ENCODE measurements at places on chromosomes 1 and 21.

- DNase-seq = no peak
These were observed 16.9 kb downstream of the SLC35A3 start for GRCh38 chr1:99986656-99987225.

DNA sequence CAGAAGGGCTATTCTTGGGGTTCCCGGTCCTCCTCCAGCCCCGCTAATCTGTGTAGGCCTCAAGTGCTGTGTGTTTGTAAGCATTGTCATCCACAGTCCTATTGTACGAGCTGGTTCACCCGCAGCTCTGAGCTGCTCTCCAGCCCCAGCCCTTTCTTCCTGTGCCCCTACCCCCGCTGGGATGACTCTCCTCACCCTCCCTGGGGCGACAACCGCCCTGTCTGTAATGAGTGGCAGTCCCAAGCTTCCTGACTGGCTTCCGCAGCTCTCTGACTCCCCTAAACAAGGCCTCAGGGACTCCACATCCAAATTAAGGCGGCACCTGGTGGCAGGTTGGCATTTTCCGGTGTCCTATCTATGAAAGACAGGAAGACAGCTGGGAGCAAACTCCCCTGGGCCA, 45.8 kb downstream of the TFF3 start:
- no peak for DNase-seq

DNA sequence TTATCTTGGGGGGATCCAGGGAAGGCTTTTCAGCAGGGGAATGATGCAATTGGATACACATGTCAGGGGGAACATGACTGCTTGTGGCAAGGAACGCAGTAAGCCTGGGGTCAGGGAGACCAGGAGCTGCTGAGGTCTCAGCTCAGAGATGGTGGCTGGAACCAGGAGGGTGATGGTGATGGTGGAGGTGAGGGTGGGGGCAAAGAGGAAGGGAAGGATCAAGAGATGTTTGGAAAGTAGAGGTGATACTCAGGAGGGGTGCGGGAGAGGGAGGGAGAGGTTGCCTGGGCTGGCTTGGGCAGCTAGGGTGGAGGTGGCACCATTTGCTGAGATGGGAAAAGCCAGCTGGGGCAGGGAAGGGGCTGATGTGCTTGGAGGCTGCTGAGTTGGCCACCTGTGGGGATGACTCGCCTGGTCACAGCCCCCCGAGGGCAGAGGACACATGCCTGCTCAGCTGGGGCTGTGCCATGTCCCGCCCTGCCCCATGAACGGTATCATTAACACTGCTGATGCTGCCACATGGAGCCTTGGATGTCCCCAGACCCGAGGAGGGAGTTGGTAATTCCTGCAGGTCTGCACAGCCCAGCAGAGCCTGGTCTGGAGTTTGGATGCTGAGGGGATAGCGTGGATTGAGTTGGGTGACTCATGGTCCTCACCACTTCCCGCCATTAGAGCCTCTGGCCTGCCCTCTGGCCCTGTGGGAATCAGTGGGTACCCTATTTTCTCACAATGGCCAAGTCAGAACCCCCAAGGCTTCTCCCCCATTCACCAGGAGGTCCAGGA, 6.3 kb upstream of the PADI1 start:
- DNase-seq = no peak

GRCh38 chr21:31397939-31398338, 53.9 kb upstream of the TIAM1 start:
- no peak for DNase-seq

DNA sequence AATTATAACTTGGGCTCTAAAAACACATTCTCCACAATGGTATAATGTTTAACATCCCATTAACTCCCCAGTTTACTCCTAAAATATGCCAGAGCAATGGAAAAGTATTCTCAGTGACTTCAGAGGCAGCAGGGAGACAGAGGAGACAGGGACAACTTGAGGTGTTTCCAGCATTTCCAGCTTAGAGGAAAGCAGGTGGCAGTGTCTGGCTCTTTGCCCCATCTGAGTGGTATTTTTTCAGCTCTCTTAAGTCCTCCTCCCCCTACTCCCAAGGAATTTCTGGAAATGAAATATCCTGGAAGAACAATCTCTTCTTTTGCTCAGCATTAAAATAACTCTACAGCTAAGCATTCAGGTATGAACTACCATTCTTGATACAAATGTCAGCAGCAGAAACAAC, 10.8 kb upstream of the ERMAP start:
- DNase-seq = no peak

DNA sequence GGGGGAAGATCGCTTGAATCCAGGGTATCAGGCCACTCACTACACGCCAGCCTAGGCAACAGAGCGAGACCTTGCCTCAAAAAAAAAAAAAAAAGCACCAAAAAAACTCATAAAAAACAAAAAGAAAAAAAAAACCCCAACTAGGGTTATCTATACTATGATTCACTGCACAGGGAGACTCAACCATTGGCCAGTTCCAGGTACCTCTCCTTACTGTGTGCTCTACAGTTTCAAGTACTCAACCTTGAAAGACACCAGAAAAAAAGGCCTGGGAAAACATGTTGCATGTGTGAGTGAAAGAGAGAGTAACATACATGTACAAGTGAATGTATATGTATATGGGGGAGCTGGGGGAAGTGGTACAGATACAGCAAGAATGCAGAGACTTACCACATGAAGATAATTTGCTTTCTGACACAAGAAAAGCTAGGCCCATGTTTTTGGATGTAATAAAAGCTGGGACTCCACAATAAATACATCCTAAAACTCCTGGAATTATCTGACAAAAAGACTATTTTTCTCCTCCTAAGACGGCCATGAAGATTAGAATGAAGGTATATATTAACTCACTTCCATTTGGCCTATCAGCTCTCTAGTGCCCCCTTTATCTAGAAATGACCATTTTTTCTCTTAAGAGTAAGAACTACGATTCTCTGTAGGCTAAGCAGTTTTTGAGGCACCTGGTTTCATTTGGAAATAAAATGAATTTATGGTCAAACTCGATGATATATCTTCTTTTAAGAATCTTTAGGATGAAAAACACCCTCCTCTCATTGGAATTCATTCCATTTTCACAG, 52.2 kb downstream of the SLC27A3 start:
- DNase-seq = peak; percentile 27

DNA sequence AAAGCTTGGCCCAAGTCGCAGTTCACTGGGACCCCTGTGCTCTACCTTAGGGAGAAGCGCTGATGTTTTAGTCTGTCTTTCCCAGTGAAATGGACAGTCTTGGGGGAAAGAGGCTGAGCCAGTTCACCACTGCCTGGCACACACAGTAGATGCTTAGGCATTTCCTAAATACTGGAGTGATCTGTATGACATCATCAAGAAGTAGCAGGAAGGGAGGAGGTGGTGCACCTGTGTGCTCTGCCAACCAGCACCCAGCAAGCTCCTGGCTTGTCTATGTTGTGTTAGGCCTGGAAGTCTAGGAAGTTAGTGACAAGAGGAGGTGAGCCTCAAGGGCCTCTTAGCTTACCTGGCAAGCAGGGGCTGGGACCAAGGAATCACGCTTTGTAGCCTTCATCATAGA, 158.2 kb upstream of the NFIA start:
- DNase-seq = no peak

DNA sequence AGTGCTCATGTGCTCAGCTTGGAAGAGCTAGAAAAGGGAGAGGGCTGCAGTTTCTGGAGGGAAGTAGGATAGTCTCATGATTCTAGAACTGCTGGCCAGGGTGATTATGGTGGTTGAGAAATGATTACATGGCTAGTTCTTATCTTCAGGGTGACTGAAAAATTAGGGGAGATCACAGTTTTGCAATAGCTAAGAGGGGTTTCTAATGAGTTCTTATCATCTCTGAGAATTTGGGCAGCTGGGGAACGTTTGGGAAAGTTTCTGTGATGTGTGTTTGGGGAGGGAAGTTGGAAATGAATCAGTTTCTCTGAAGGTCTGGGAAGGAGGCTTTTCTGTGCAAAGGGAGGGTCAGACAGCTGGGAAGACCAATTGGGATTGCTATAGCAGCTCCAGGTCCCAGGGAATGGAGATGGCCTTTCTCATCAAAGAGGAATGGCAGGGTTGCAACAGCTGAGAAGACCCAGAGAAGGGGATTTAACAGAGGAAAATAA, 7.6 kb upstream of the RHOU start:
- no peak for DNase-seq

- peak; percentile 81 for DNase-seq
These were observed at the start of gene CACHD1 for GRCh38 chr1:64469977-64470664. Gene CACHD1, plus strand, starts transcription at chr1:64470129. Its CDS starts 616 bp downstream, at chr1:64470745.

- no peak for DNase-seq
These were observed 6.4 kb upstream of the RAB4A start for GRCh38 chr1:229264487-229264886.

DNA sequence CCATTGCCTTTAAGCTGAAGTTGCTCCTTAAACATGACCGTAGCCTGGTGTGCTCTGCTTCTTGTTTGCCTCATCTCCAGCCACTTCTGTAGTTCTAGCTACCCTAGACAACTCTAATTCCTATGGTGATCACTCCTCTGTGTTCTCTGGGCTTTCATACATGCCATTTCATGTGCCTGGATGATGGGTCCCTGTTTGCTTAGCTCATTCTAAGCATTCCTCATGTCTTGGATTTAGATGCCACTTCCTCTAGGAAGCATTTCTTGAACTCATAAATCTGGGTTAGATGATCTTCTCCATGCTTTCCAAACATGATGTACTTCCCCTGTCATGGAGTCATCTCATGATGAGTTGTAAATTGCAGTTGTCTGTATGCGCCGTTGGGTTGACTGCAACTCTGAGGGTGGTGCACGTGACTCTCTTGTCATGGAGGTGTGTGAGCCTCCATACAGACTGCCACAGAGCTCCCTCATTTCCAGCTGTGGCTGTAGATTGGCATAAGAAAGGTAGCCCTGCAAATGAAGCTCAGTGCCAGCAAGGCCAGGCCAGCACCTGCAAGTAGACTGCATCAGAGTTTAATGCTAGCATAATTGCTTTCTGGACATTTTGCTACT, 77.2 kb downstream of the LAMC1 start:
- DNase-seq = no peak

- no peak for DNase-seq
These were observed 538.0 kb downstream of the LTN1 start for GRCh38 chr21:28454564-28455252.

DNA sequence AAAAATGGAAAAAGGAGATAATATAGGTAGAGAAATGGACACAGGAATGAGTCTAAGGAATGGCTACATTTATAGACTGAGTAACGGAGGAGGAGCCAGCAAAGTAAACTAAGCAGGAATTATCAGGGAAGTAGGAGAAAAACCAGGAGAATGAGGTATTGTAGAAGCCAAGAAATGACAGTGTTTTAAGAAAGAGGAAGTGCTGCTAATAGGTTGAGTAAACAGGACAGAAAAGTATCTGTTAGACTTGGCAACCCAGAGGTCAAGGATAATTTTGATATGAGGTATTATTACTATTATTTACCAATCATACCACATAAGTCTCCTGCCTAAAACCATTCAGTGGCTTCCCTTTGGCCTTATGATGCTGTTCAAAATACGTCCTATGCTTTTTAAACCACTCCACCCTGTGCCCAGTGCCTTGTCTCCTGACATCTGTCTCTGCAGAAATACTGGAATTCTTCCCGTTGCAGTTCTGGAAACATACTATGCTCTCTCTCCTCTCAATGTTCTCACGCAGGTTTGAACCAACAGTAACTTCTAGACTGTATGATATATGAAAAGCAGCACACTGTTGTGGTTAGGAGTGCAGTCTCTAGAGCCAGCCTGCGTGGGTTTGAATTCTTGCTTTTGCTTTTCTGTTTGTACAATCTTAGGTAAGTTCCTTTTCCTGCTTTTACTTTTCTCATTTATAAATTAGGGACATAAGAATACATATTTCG, 24.6 kb upstream of the NEK7 start:
- DNase-seq = peak; percentile 16

- DNase-seq = no peak
These were observed 130.8 kb downstream of the LYPLAL1 start for GRCh38 chr1:219304227-219305226.

DNA sequence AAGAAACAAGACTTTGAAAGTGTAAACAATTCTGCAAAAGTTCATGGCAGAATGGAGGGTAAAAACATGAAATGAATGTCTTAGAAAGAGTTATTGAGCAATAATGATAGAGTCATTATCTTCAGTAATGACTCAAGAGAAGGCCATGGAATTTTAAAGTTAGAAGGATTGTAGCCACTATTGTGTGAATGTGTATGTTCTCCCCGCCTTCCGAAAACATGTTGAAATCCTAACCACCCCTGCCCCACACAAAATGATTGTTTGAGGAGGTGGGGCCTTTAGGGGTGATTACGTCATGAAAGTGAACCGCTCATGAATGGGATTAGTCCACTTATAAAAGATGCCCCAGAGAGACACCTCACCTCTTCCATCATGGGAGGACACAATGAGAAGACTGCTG, 93.8 kb upstream of the CCDC190 start:
- DNase-seq = no peak

DNA sequence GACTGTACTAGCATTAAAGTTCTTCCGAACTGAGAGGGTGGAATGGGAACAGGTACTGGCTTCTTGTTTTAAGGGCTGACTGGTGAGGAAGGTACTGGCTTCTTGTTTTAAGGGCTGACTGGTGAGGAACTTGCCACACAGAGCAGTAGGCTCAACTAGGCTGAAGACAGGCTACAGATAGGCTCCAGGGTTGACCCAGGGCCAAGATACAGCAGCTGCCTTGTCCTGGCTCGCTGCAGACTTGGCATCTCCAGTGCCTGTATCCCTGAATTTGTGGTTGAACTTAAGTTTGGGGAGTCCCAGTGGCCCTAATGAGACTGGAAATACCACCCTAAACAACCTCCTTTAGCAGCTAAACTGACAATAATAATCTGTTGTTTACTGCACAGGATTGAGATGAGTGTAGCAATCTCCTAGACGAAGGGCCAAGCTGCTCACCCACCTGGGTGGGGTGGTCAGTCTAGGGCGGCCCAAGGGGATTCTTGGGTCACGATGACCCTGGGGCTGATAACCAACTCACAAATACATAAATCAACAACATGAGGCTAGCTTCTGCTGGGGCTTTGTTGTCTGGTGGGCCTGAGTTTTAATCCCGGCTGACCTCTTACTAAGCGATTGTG, 227.1 kb downstream of the DISC1 start:
- DNase-seq = no peak

DNA sequence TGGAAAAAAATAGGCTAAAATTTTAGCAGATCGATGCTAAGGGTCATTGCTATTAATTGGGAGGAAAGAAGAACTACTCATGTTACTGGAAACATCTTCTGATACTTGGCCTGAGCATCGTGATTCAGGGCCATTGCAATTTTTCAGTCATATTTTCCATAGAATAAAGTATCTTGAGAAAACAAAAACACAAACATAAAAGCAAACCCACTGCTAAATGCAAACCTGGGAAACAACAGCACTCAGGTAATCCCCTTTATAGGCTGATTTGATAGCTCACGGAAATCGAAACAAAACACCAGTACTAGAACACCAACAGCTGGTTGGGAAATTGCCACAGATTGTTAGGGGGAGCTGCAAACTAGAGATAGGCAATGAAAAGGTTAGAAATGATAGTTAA, 172.9 kb upstream of the ESRRG start:
- DNase-seq = no peak
